HCT116 (cell line): ENCODE measurements at places on chromosomes 13 and 19.
A peak's percentile ranks its signal among the peaks of the same experiment; 100 is the strongest.

GRCh38 chr19:17184371-17184841, 30.8 kb upstream of the USE1 start:
- DNase-seq: no peak
- H3K36me3 ChIP-seq: peaks cover 8% of the 10 kb centered on the region; the same call in 1 of the 2 replicates
- H3K4me3 ChIP-seq: no peak overlapping the region
- H3K27ac ChIP-seq: no peak overlapping the region
- H3K4me1 ChIP-seq: no peaks in the 10 kb centered on the region

- no peaks in the 10 kb centered on the region for H3K4me1 ChIP-seq
- no peaks in the 10 kb centered on the region for H3K36me3 ChIP-seq
- no peak for DNase-seq
- H3K27ac ChIP-seq: no peak overlapping the region
- H3K4me3 ChIP-seq: no peak overlapping the region
These were observed 456.0 kb downstream of the TBC1D4 start for GRCh38 chr13:75025956-75026355.

DNA sequence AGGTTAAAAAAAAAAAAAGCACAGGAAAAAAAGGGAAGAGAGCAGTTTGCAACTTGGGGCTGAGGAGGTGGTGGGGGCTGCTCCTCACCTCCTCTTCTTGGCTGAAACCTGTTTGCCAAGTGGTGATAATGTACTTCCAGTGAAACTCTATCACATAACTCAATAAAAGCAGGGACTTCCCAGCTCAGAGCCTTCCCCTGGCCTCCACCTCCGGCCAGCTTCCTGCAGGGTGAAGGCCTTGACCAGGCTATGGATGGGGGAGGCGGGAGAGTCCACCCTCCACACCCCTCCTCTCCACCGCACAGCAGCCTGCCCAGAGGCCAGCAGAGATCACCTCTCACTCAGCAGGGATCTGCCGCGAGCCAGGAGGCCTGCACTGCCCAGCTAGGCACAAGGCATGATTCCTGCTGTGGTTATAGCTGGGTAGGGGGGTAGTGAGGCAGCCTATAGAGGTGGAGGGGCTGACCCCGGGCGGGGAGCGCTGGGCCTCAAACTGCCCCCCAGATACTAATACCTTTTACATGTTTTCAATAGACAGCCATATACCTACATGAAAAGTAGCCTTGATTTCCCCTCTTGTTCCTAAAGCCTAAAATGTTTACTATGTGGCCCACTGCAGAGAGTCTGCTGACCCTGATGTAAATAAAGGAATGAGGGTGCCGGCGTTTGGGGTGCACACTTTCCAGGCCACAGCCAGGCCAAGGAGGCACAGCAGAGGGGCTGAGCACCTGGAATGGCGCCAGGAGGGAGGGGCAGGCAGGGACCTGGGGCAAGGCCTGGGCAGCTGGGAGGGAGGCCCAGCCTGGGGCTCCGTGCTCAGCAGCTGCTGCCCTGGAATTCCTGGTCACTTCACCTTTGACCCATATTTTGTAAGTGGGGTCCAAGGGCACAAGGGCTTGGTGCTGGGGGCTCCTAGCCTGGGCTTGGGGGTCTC, 10.3 kb downstream of the ZNF787 start:
- 0 out of 2 replicates have a peak, but pooled peaks cover 5% of the 10 kb centered on the region for H3K4me1 ChIP-seq
- H3K27me3 ChIP-seq: no peaks in the 10 kb centered on the region
- 0 out of 2 replicates have a peak overlapping the region, but pooled peaks have one; percentile 14 for H3K27ac ChIP-seq
- H3K4me3 ChIP-seq: no peak overlapping the region
- no peak for DNase-seq
- no peaks in the 10 kb centered on the region; the same call in 1 of the 2 replicates for H3K36me3 ChIP-seq

DNA sequence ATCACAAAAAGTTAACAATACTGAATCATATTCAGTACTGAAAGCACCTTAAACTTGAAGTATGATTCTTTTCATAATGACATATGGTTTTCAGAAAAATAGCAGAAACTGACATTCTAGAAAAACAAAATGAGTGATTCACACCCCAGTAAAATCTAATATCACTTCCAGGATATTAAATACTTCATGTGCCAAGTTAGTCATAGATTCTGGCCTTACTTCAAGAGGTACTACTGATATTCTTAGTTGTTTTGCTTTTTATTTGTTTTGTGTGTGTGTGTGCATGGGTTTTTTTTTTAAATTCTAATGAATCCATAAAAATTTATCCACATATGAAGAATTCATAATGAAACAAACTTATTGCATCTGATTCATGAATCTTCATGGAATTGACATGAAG, 207.9 kb upstream of the UFM1 start:
- H3K4me1 ChIP-seq: no peaks in the 10 kb centered on the region
- no peak for DNase-seq
- no peaks in the 10 kb centered on the region for H3K27me3 ChIP-seq
- no peak overlapping the region for H3K27ac ChIP-seq
- no peak overlapping the region for H3K4me3 ChIP-seq

- no peak overlapping the region for H3K4me3 ChIP-seq
- H3K36me3 ChIP-seq: no peaks in the 10 kb centered on the region
- no peak for DNase-seq
- H3K27ac ChIP-seq: no peak overlapping the region
- H3K27me3 ChIP-seq: no peaks in the 10 kb centered on the region
These were observed 2358.4 kb downstream of the PCDH9 start for GRCh38 chr13:64871742-64872141.

- no peak overlapping the region for H3K27ac ChIP-seq
- no peaks in the 10 kb centered on the region for H3K27me3 ChIP-seq
- H3K4me1 ChIP-seq: peaks cover 20% of the 10 kb centered on the region
- peaks cover 50% of the 10 kb centered on the region for H3K36me3 ChIP-seq
These were observed 5.7 kb downstream of the FBL start for GRCh38 chr19:39840492-39840891.

GRCh38 chr13:36030670-36031331, 100.4 kb downstream of the DCLK1 start:
- no peaks in the 10 kb centered on the region for H3K36me3 ChIP-seq
- H3K27me3 ChIP-seq: no peaks in the 10 kb centered on the region
- DNase-seq: no peak
- no peak overlapping the region for H3K27ac ChIP-seq
- H3K4me3 ChIP-seq: no peak overlapping the region

DNA sequence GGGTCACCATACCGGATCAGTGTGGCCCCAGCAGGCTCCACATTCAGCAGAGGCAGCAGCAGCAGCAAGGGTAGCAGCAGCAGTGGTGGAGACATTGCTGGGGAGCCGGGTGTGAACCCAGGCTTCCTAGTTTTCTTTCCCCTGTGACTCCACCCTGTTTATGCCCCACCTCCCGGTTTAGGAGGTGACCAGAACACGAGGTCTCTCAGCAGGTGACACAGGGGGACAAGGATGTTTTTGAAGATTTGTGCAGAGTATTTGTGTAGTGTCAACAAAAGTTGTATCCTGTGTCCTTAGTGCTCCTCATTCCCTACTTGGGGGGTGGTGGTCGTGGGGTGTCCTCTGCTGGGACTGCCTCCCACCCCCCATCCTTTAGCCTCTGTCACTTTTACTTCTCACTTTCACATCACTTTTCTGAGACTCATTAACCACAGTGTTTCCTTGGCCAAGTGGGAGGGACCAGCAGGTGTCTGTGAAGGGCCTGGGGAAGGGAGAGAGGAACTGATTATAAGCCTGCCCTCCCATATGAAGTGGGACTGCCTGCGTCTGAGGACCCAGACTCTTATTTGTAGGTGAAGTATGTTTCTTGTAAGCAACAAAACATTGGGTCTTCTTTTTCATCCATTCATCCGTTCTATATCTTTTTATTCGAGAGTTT, 15.6 kb upstream of the KCNC3 start:
- H3K4me1 ChIP-seq: no peaks in the 10 kb centered on the region
- H3K4me3 ChIP-seq: no peak overlapping the region
- no peak overlapping the region for H3K27ac ChIP-seq

DNA sequence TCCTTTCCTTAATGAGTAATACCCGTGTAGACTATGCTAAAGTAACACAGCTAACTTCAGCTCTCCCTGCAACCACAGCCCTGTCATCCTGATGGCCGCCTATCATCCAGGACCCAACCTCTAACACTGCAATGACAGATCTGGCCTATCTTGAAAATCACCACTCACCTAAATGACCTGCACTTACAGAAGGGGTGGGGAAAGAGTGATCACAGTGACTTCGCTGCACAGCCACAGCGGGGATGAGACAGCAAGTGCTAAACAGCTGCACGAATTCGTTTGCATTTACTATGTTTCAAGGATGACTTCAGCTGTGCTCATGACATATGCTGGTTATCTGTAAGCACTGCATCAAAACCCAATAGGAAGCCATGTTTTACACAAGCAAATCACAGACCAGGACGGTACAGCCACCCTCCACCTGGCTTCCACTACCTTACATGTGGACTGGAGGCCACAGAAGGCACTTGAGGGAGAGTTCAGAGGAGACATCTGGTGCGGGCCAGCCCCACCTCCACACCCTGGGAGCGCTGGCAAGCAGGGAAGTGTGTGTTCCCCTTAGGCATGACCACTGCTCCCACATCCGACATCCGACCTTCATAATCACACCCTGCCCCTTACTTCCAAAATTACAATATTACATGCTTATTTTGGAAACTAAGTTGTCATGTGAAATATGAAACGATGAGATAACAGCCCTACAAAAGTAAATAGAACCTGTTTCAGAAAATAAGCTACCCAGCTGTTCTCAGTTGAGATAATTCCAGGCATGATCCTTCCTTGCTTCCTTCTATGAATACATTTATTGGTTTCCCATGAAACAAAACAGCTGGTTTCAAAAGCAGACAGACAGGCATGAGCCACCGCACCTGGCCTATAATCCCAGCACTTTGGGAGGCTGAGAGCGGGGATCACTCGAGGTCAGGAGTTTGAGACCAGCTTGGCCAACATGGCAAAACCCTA, 95.7 kb downstream of the STK24 start:
- no peak overlapping the region for H3K27ac ChIP-seq
- DNase-seq: no peak
- peaks cover 51% of the 10 kb centered on the region for H3K4me1 ChIP-seq
- no peaks in the 10 kb centered on the region for H3K27me3 ChIP-seq
- H3K4me3 ChIP-seq: no peak overlapping the region

GRCh38 chr19:56393119-56394012, at the start of gene ZNF582:
Gene ZNF582, minus strand, starts transcription at chr19:56393534. Its CDS starts 1,782 bp downstream, at chr19:56391752.
- no peaks in the 10 kb centered on the region for H3K4me1 ChIP-seq
- no peak within 1 kb of the TSS for H3K27ac ChIP-seq
- DNase-seq: no peak
- no peaks in the 10 kb centered on the region for H3K36me3 ChIP-seq
- H3K4me3 ChIP-seq: no peak within 1 kb of the TSS
- H3K27me3 ChIP-seq: no peaks in the 10 kb centered on the region
